ENCODE measurements at places on chromosomes 6 and 20. TPM values are rescaled to one million over a fixed set of nuclear protein-coding genes. Genes with fewer than 3 reads are reported as not detected.

The FERMT1 gene
- total RNA-seq, result 15.1 TPM

The AIF1 gene
- 7.1 TPM for total RNA-seq

The FOXC1 gene
- 3.3 TPM for total RNA-seq

The OPN5 gene
- not detected for total RNA-seq

The SNAP25 gene
- not detected for total RNA-seq

The SLC32A1 gene
- not detected for total RNA-seq

The GTSF1L gene
- not detected for total RNA-seq

The PNLDC1 gene
- total RNA-seq, result not detected

The SIGLEC1 gene
- total RNA-seq, result 10.7 TPM

The RHAG gene
- not detected for total RNA-seq

The PHF10 gene
- 23.3 TPM for total RNA-seq

The RNF144B gene
- 1.4 TPM for total RNA-seq

The KHDC1 gene
- 9.1 TPM for total RNA-seq

The PCK1 gene
- total RNA-seq, result 98.2 TPM

The OOEP gene
- total RNA-seq, result not detected

The GJA10 gene
- not detected for total RNA-seq

The TMEM244 gene
- total RNA-seq, result not detected

The C4A gene
- 56.9 TPM for total RNA-seq

The MTCH1 gene
- 164 TPM for total RNA-seq

The ZSCAN31 gene
- total RNA-seq, result 9.2 TPM

The PGM3 gene
- total RNA-seq, result 16.0 TPM

The RNF182 gene
- total RNA-seq, result not detected

The HDGFL1 gene
- total RNA-seq, result not detected

The RGS17 gene
- 0.67 TPM for total RNA-seq

The HLA-G gene
- total RNA-seq, result 0.67 TPM

The ZKSCAN3 gene
- 2.5 TPM for total RNA-seq

The SLPI gene
- 8.3 TPM for total RNA-seq

The CRISP2 gene
- not detected for total RNA-seq
